ENCODE measurements at places on chromosomes 5 and 9. TPM values are rescaled to one million over a fixed set of nuclear protein-coding genes. Genes with fewer than 3 reads are reported as not detected.

DNA sequence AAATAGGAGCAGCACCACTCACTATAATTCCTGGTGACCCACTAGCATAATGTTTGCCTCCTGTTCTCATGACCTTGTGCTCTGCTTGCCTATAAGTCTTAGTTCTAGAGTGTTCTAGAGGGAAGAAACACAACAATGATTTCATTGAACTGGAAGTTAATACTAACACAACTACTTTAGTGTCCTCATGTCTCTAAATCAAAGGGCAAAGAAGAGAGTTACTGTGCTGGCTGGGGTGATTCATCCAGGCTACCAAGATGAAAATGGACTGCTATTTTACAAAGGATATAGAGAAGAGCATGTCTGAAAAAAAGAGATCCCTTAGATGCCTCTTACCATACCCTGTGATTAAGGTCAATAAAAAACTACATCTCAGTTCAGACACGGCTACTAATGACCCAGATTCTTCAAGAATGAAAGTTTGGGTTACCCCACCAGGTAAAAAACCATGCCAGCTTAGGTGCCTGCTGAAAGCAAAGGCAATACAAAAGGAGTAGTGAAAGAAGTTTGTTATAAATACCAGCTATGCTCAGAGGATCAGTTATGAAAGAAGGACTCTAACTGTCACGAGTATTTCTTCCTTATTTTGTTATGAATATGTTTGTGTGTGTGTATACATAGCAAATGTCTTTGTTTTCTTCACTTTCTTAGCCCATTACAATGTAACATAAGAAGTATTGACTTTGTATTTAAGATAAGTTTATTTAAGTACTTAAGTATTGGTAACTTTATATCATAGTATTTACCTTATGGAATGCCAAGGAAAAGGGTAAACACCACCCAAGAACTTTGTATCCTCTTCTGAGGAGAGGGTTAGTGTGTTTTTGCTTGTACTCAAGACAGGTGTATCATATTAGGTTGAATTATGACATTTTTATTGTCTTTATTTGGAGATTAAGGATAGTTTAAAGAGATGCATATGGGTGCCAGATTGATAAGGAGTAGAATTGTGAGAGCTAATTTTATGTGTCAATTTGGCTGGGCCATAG lies 314.1 kb upstream of the PTGER4 start:
- DNase-seq, result no peak

DNA sequence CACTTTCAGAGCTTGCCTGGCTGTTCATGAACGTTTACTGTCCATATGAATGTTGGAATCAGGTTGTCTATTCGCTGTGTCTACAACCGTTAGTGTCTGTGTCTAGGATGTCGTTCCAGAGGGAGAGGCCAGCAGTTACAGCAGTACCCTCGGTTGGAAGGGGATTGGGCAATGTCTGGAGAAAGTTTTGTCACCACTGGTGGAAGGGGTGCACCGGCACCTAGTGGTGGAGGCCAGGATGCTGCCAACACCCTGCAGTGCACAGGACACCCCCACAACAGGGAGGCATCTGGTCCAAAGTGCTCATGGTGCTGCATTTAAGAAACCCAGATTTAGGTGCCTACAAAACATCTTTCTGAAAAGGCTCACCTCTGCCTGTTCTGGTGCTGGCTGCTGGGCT lies 220.7 kb downstream of the FANCC start:
- no peak for DNase-seq

GRCh38 chr9:134049772-134050588 lies 17.8 kb downstream of the BRD3 start:
- DNase-seq, result peak; percentile 47

- no peak for DNase-seq
These were observed 52.3 kb upstream of the EGFL7 start for GRCh38 chr9:136610426-136610825.

DNA sequence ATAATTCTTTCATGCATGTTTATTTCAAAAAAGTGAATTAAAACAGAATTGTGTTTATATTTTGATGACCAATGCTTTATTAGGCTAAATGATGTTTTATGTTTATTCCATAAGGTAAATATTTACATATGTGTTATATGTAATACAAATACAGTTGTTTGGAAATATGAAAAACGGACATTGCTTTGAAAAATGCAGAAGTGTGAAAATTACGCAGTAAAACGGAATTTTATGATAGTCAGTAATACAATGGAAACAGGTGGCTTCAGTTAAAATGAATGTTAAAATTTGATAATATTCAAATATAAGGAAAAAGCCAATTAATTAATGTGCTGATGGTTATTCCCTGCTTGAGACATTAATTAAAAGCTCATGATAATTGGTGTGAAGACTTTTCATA lies 1633.8 kb downstream of the MAT2B start:
- no peak for DNase-seq

DNA sequence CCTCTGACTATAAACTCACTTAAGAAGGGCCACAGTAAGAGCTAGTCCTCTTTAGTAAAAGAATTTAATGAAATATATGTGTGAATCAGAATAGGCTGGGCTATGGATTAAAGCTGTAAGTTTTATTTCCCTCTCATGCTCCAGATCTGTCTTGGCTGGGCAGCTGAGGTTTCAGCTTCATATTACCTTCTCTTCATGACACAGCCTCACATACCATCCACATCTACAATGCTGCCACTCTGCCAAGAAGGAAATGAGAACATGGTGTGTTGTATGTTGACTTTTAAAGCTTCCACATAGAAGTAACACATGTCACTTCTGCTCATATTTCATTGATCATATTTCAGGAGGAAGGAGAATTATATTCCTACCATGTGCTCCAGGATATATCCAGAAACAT lies 776.0 kb upstream of the ACO1 start:
- DNase-seq, result no peak

DNA sequence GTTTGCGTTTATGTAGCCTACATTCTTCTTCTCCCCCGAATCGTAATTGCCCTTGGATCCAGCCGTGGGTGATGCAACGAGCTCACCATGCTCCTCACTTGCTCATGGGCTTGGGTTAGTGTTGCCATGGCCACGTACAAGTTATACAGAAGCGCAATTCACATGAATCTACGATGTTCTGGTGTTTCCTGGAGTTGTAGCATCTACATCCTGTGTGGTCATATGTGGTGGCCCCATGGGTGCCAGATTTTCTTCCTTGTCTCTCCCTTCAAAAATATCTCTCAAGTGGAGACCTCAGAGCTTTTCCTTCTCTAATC lies 115.3 kb downstream of the TLE4 start:
- DNase-seq, result no peak

DNA sequence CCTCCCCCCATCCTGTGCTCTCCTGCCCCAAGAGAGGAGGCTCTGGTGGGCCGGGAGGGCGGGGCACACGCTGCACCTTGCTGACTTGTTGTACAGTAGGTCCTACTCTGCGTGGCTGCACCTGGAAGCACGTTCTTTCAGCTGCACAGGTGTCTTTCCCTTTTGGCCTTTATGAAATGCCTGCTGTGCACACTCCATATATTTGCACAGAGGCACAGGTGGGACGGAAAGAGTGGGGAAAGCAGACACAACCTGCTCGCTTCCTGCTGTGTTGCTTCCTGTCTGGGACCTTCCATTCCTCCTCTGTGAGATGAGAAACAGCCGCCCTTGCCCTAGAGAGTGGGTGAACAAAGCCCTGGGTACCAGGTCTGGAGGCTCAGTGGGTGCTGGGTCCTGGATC lies 4.8 kb downstream of the USP20 start:
- DNase-seq, result no peak

- DNase-seq, result no peak
These were observed 98.5 kb downstream of the ADAMTS12 start for GRCh38 chr5:33793276-33793675.

GRCh38 chr5:140647042-140647419 lies 399 bp downstream of the NDUFA2 start:
- no peak for DNase-seq

DNA sequence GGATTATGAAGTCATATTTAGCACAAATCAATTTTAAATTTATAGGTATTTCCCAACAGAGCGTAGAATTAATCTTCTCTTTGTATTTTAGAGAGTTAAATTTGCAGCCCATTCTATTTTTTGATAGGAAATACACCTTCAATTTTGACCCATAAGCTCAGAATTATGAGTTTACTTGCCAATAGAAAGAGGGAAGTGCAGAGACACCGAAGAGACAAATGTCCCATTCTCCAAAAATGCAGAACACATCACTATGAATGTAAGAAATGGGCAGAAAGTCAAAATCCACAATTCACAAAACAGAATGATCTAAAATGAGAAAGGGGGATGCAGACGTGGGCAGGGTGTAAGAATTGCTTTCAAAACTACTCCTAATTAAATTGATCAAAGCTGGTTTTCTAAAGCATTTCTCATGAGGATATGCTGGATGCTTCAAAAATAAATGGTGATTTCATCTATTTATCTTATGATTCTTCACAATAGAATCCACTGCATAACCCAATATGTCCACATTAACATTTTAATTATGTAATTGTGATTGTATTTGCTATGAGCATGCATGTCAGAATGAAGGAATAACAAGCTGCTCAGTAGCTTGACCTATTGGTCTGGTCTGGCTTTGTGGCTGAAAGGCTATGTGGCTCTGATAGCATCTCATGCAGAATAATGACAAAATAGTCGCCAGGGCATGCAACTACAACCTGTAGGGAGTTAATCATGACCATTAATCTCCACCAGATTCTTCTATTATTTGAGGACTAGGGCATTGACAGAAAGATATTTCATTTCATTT lies 550.1 kb upstream of the CDH18 start:
- DNase-seq, result no peak

DNA sequence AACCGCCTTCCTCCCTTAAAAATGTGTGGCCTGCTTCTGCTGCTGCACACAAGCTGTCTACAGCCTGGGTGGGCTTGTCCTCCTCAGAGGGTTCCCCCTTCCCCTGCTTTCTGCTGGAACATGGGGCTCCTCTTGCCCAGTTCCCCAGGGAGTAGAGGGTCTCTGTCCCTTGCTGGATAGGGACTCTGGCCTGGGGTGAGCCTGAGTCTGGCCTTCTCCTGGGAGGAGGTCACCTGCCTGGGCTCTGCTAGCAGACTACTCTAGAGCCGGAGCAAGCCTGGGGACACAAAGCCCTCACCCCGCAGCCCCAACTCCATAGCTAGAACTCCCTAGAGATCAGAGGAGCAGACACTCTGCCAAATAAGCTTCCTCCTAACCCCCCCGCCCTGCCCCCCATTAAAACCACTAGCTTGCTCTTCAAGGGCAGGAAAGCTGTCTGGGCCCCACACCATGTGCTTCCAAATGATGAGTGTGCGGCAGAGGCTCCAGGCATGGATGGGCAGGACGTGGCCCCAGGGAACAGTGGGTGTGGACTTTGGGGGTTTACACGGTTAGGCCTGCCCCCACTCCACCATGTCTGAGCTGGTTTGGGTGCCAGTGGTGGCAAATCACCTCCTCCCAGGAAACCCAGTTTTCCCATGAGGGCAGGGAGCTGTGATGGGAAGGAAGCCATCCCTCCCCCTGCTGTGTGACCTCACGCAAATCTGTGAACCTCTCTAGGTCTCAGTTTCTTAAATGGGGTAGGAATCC lies 10.0 kb downstream of the TCF7 start:
- no peak for DNase-seq

- DNase-seq, result no peak
These were observed 64.7 kb downstream of the CSF2 start for GRCh38 chr5:132138260-132138659.

GRCh38 chr5:62017092-62017491 lies 288.9 kb upstream of the KIF2A start:
- no peak for DNase-seq

GRCh38 chr5:147805030-147805454 lies 22.5 kb upstream of the JAKMIP2 start:
- DNase-seq, result peak; percentile 50

DNA sequence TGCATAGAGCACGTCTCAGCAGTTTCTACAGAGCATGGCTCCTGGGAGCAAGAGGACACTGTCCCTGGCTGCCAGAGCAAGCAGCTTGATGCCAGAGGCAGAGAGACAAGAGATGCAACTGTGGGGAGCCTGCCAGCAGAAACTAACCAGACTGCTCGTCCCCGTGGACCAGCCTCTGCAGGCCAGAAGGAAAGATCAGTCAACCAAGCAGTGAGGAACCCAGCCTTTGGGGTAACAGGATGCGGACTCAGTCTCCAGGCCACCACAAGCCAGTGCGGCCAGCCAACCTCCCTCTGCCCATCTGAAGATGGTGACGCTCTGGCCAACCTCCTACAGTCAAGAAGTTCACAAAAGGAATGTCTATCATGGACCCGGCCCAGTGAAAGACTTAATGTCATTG lies 3.7 kb downstream of the SURF4 start:
- DNase-seq, result no peak

GRCh38 chr5:154795235-154795596 lies 40.0 kb downstream of the LARP1 start:
- no peak for DNase-seq

GRCh38 chr9:82923092-82923911 lies 139.6 kb downstream of the RASEF start:
- DNase-seq, result no peak

GRCh38 chr5:166379517-166379916 lies 1911.9 kb upstream of the WWC1 start:
- DNase-seq, result no peak

DNA sequence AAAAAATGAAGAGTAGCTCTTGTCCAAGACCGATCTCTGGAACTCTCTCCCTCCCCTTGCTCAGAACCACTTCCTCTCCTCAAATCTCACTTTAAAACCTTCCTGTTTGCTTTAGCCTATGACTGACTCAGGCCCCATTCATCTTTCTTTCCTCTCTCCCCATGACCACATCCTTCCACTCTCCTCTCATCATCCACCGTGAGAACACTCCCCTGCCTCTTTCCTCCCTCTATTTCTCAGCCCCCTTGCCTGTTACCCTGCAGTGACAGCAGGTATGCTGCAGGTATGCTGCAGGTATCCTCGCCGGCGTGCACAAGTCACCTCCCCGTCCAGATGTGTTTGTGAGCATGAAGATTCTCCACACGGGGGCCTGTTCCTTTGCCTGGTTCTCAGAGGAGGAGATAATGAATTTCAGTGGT lies 505.3 kb downstream of the CCDC171 start:
- no peak for DNase-seq

CYLC2 gene
- polyA plus RNA-seq, result not detected

ATOSB gene
- 14.0 TPM for polyA plus RNA-seq

SPINK5 gene
- 1.3 TPM for polyA plus RNA-seq

LRRC19 gene
- not detected for polyA plus RNA-seq

OTP gene
- not detected for polyA plus RNA-seq

ORM2 gene
- polyA plus RNA-seq, result 0.27 TPM

KIAA1958 gene
- polyA plus RNA-seq, result 0.66 TPM

FBXO38 gene
- polyA plus RNA-seq, result 17.0 TPM

RANBP17 gene
- 0.72 TPM for polyA plus RNA-seq

LECT2 gene
- not detected for polyA plus RNA-seq

FREM1 gene
- polyA plus RNA-seq, result 3.8 TPM

BAAT gene
- polyA plus RNA-seq, result 0.11 TPM

ISL1 gene
- not detected for polyA plus RNA-seq

INSL4 gene
- polyA plus RNA-seq, result not detected

TAF11L5 gene
- polyA plus RNA-seq, result not detected
